ENCODE measurements at places on chromosomes 12 and 14.

DNA sequence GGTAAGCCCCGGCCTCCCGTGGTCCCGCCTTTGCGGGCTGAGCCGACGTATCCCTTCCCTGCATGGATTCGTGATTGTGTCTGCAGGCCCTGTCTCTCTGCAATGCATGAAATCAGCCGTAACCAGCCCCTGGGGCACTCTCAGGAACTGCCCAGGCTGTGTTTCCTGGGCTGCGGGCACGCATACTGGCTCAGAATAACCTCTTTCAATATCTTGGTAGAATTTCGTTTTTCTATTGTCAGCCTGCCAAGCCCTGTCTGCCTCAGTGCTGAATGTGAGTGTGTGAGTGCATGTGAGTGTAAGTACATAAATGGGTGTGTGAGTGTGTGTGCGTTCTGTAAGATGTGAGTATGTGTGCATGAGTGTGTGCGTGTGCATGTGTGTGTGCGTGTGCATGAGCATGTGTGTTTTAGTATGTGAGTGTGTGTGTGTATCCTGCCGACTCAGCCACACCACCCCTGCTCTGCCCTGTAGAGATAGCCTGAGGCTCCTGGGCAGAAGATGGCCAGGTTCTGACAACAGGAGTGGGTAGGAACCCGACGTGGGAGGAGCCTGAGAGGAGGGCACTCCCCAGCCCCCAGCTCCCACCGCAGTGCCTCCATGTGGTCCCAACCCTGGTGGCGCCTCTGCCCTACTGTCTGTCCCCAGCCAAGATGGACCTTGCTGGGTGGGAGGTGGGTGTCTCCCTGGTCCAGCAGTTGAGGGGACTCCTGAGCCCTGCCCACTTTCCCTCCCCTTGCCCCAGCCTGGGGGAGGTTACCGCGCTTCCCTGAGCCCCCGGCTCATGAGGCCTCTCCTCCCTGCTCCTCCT lies 268.8 kb downstream of the ADGRD1 start:
- no peak for DNase-seq

DNA sequence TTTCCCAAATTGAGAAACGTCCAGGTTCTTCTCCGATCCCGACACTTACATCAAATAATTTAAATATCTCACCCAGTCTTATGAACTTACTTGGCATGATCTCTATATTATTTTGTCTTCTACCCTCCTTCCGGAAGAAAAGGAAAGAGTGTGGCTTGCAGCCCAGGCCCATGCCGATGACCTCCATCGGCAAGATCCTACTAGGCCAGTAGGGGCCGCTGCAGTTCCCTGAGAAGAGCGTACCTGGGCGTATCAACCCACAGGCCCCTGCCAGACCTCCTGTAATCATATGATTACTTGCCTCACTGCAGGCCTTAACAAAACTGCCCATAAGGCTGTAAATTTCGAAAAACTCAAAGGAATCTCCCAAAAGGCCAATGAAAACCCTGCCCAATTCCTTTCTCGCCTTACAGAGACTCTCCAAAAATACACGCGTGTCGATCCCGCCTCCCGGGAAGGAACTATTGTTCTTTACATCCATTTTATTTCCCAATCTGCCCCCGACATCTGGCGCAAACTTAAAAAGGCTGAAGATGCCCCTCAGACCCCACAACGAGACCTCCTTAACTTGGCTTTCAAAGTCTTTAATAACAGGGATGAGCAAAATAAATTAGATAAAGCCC lies 69.6 kb downstream of the MOK start:
- DNase-seq: peak; percentile 86

DNA sequence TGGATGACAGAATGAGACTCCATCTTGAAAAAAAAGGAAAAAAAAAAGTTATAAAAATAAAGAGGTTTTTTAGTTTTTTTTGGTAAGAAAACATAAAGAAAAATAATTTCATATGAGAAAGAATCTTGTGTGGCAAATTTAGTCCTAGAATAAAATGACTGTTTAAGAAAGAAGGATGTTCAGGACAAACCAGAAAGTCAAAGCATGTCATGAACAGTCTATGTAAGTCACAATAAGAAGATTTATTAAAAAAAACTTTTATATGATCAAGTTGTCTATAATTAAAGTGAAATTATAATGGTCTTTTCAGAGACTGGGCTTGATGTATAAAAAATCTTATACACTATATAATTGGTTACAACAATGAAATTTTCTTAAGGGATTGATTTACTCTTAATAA lies 68.1 kb upstream of the HECTD1 start:
- DNase-seq: no peak

GRCh38 chr12:131035245-131035681 lies 81.6 kb downstream of the ADGRD1 start:
- no peak for DNase-seq

- no peak for DNase-seq
Observed at GRCh38 chr14:102868956-102869547, 53.4 kb upstream of the AMN start.

DNA sequence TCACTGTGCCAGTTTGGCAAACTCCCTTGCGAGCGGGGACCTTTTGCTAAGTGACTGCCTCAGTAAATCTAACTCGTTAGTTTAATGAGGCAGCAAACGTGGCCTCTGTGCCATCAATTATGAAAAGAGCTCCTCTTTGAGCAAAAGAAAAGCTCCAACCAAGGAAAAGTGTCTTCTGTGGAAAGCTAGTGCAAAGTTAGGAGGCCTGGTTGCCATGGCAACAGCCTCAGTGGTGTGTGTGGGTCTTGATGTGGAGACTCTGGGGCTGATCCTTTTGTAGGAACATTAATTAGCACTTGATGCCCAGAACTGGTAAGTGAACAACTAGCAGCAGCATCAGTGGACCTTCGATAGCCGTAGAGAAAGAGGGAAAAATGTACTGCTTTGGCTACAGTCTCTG lies 145.7 kb downstream of the CHST11 start:
- DNase-seq: no peak

- no peak for DNase-seq
Observed at GRCh38 chr12:130366159-130366558, 28.5 kb downstream of the PIWIL1 start.

GRCh38 chr14:35985474-35986218 lies 159.5 kb downstream of the BRMS1L start:
- no peak for DNase-seq

DNA sequence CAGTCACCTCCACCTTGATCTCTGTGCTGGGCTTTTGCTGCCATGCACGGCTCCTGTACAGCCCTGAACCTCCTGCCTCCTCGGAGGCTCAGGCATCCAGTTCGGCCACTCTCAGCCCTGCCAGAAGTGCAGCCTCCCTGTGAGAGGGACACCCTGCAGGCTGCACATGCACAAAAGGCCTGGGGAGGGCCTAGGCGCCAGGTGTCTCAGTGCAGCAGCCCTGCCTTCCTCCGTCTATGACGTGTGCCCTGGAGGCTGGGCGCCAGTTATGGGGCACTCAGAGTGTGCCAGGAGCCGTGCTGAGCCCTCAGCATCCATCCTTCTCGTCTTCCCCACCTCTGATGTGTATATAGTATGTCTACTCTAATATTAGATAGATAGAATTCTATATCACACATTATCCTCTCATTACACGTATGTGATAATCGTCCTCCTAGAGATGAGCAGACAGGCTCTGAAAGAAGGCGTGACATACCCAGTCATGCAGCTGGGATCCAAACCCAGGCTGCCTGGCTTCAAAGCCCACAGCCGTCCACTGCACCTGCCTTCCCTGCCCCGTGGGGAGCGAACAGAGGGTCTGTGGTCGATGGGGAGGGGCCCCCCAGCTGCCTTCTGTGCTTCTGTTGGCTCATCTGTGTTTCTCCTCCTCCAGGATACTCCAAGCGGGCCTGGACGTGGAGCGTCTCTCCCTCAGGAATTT lies 101.1 kb downstream of the B4GALNT3 start:
- DNase-seq: no peak

DNA sequence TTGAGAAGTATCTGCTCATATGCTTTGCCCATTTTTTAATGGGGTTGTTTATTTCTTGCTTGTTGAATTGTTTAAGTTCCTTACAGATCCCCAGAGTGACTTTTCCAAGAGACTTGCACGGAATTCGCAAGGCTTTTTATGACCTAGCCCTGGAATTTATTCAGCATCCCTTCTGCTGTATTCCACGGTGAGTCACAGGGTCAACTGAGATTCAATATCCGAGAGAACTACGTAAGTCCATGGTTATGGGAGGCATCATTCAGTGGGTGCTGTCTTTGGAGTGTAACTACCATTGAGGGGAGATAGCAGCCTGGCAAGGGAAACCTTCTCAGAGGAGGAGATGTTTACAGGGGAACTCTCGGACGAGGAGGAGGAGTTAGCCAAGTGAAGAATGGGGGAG lies 20.9 kb upstream of the GPRC5A start:
- DNase-seq: no peak

DNA sequence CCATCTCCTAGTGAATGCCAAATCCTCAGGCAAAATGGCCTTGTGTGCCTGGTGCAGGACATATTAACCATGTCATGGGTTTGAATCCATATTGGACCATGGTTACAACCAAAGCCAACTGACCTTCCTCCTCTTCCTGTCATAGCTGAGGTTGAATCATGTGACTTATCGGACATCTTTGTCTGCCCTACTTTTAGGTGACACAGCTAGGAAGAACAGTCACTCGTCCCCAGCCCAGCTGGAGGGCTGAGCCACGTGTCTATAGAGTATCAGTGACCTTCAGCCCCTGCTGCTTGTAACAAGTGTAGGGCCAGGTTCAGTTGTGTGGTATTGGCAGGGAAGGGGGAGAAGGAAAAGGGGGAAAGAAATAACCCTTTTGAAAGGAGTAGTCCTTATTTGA lies 225.2 kb downstream of the KTN1 start:
- no peak for DNase-seq

- DNase-seq: peak; percentile 45
Observed at GRCh38 chr14:23121361-23121771, 2.3 kb upstream of the CEBPE start.

- no peak for DNase-seq
Observed at GRCh38 chr12:21818627-21819026, 44.1 kb upstream of the KCNJ8 start.

DNA sequence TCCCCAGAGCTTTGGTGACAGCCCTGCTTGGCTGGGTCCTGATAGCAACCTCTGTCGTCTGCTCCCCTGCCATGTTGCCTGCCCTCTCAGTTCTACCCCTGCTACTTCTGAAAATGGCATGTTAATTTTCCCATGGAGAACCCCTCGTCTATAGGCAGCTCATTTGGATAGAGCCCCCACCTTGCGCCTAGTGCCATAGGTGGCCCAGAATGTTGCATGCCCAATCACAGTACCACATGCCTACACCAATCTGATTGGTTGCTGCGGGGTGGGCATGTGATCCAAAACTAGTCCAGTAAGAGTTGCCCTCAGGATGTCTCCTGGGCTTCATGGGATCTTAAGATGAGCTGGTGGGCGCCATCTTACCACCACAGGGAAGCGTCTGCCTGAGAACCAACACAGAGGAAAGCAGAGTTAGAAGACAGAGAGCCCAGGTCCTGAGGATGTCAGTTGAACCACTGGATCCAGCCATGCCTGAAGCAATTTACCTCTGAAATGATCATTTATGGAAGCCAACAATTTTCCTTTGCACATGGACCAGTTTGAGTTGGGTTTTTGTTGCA lies 85.7 kb downstream of the PAPOLA start:
- no peak for DNase-seq

GRCh38 chr12:29066011-29066588 lies 83.0 kb upstream of the FAR2 start:
- DNase-seq: no peak

DNA sequence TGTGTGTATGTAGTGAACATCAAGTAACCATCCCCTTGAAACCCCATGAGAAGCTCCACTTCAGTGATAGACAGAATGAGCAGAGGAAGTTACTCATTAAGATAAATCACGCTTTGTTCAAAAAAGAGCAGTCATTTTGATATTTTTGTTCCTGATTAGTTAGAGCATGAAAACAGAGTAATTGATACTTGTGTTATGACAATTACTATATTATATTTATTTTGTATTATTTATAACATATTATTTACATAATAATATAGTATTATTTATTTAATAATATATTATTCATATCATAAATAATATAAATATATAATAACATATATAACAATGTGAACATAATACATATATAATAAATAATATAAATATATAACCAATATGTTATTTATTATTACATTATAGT lies 580.9 kb downstream of the SOX5 start:
- no peak for DNase-seq

- DNase-seq: no peak
Observed at GRCh38 chr14:22466491-22466890, 122.5 kb downstream of the DAD1 start.

GRCh38 chr12:76766161-76766560 lies 2.2 kb downstream of the ZDHHC17 start:
- DNase-seq: no peak

- DNase-seq: no peak
Observed at GRCh38 chr12:48803675-48804074, 14.6 kb upstream of the CACNB3 start.

GRCh38 chr14:33833706-33834465 lies 117.0 kb downstream of the EGLN3 start:
- DNase-seq: no peak

DNA sequence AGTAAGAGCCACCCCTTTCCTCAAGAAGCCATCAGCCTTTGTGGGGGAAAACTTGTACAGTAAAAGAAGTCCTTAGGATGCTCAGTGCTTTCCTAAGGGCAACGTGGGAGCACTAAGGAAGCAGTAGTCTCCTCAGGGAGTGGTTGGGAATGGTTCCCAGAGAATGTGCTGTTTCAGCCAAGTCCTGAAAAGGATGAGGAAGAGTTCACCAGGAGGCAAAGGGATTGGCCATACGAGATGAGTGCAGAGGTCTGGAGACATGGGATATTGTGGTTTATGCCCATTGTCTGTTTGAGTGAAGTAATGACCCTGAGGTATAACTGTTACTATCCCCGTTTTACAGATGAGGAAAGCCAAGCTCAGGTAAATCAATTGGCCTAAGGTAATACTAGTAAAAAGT lies 86.0 kb upstream of the ATF1 start:
- peak; percentile 25 for DNase-seq

DNA sequence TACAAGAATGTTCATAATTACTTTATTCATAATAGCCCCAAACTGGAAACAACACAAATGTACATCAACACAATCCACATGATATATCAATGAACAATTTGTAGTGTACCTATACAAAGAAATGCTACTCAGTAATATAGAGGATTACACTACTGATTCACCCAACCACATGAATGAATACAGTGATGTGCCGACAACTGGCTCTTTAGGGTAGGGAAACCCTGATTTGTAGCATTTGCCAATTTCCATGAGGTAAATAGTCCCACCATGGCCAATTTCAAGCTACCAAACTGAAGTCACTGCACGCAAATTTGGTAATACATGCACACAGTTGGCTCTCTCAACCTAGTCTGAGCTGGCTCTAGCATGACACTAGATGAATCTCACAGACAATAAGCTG lies 190.4 kb upstream of the KRR1 start:
- no peak for DNase-seq

DNA sequence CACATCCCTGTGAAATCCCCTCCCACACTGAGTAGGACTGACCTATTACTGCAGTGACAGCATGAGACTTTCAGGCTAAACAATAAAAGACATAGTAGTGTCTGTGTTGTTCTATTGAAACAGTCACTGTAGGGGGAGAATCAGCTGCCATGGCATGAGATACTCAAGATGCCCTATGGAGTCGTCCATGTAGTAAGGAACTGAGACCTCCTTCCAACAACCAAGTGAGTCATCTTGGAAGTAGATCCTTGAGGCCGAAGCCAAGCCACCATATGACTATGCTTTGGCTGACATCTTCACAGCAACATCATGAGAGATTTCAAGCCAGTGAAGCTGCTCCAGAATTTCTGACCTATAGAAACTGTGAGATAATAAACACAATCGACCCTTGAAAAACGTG lies 12.1 kb upstream of the LRP6 start:
- DNase-seq: no peak

- no peak for DNase-seq
Observed at GRCh38 chr12:61538951-61539350, 721.3 kb upstream of the USP15 start.

All from heart right ventricle (tissue), 16 donors.